ENCODE measurements at places on chromosomes 2 and 18. TPM values are rescaled to one million over a fixed set of nuclear protein-coding genes. Genes with fewer than 3 reads are reported as not detected.

The OTOS gene
- total RNA-seq, result not detected

The ALPG gene
- total RNA-seq, result not detected

The RGPD4 gene
- not detected for total RNA-seq

The CCDC141 gene
- not detected for total RNA-seq

The CCDC102B gene
- total RNA-seq, result 0.28 TPM

The PDE11A gene
- 0.04 TPM for total RNA-seq

The OR6B2 gene
- not detected for total RNA-seq

The MAIP1 gene
- total RNA-seq, result 27.1 TPM

The PKP4 gene
- 46.8 TPM for total RNA-seq

The XDH gene
- not detected for total RNA-seq

The LANCL1 gene
- 29.4 TPM for total RNA-seq

The CFC1B gene
- not detected for total RNA-seq

The NEU2 gene
- total RNA-seq, result not detected

The CLEC4F gene
- total RNA-seq, result not detected

The TMEM200C gene
- total RNA-seq, result not detected
